ENCODE measurements at places on chromosomes 16 and 17.
A peak's percentile ranks its signal among the peaks of the same experiment; 100 is the strongest.

- no peak for DNase-seq
These were observed 22.8 kb downstream of the CCDC102A start for GRCh38 chr16:57513371-57514102.

DNA sequence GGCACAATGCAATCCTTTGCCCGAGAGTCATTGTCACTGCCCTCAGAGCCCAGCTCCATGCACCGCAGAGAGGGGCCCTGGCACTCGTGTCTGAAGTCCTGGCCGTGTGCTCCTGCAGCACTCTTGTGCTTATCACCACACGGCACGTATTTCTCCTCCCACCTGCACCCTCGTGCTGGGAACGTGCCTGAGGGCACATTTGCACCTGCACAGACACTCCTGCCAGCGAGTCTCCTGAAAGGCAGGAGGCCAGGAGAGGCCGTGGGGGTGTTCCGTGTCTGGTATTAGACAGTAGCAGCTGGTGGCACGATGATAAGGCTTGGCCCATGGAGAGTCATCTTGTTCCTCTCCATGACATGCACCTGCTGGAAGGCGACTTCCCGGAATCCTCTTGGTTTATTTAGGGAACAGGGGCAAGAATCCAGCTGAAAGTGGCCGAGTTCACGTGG is 3.4 kb upstream of the ACSF3 start:
- peak; percentile 50 for DNase-seq

- peak; percentile 73 for DNase-seq
These were observed 742 bp upstream of the FBXO31 start for GRCh38 chr16:87384162-87384874.

DNA sequence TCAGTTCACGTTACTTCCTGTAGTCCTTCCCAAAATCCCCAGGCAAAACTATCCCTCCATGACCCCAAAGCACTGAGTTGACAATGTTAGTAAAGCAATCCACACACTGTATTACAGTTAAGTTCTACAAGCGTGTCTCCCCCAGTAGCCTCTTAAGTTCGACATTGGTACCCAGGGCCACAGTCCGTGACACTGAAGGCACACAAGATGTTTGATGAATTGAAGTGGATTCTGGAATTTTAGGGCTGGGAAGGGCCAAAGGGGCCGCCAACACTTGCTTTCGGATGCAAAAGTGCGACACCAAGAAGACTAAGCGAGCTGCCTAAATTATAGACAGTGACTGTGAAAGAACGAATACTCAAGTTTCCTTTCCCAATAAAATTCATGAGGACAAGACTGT is 1.5 kb downstream of the VPS35 start:
- DNase-seq: no peak

GRCh38 chr17:62627904-62628633 is 599 bp downstream of the MRC2 start:
- DNase-seq: no peak

DNA sequence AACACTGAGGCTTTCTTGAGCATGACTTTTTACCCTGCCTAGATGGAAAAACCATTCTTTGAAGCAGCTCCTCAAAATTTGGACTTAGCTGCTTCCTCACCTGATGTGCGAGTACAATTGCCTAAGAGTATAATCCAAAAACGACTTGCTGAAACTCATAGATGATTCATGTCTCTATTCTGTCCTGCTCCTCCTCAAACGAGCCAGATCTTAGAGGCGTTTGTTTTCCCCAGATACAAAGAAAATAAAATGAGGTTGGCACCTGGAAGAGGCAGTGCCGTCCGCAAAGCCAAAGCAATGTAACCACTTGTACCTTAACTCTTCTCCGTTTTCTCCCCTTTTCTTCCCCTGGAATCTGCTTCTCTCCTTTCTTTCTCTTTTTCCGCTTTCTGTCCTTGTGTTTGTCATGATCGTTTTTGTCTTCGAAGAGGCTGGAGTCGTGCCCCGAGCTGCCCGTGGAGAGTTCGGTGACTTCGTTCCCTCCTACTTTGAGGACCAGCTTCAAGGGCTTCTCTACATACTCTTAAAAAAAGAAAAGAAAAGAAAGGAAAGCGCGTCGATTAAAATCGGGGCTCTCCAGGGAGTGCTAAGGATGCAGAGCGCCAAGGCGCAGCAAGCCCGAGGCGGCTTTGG is 895 bp downstream of the BRD7 start:
- DNase-seq: no peak

GRCh38 chr17:29559640-29560039 is 7.2 kb downstream of the ABHD15 start:
- no peak for DNase-seq

- no peak for DNase-seq
These were observed 152.1 kb upstream of the PLCG2 start for GRCh38 chr16:81627024-81627423.

DNA sequence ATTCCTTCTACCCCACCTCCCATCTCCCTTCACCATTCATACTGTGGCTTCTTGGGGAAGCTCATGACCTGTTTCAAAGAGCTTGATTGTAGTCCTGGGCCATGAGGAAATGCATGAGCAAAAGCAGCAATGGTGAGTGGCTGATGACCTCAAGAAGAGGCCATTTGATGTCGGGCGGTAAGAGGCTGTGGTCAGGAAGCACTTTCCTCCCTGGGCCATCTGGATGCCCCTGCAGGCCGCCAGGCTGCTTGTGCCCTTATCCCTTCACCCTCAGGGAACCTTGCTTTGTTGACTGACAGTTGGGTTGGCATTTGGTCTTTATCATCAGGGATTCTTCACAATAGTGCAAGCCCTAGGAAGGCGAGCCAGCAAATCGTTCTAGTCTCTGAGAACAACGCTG is 78.3 kb upstream of the TBX2 start:
- DNase-seq: no peak

- DNase-seq: no peak
These were observed 82.0 kb downstream of the RGS9 start for GRCh38 chr17:65219124-65219523.

DNA sequence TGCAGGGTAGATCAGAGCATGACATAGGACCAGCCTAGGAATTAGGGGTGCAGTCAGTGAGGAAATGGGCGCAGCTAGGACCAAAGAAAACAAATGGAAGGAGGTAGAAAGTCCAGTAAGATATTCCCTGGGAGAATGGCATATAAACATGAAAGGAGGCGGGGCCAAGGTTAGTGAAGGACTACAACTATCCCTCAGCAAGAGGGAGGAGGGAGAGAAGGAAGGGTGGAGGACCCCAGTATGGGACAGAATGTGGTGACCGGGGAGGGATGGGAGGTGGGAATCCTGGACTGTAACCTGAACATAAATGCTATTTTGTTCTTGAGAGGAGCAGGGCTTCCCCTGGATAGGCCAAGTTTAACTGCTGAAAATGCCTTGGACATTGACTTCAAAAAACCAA is 22.8 kb downstream of the ITGB3 start:
- DNase-seq: no peak

- peak; percentile 64 for DNase-seq
These were observed 25.2 kb upstream of the USP36 start for GRCh38 chr17:78865682-78866390.

- no peak for DNase-seq
These were observed 310.0 kb downstream of the SEC14L1 start for GRCh38 chr17:77450742-77451244.

DNA sequence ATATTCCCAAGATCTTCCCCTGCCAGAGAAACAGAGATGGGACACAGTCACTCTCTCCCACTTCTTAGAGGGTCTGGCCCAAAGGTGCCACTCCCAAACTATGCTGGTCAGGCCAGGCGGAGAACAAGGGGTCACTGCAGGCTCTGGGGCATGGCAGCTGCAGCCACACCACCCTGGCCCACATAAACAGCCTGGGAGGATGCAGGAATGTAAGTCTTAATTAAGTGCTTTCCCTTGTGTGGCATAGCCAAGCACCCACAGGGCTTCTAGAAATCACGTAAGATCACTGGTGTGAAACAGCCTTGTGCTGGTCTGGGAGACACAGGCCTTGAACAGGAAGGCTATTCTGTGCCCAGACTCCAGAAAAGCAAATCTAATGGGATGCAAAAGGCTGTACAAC is 31.5 kb downstream of the ABCC12 start:
- DNase-seq: no peak
